Stimulated activated CD4-positive, alpha-beta T cell treated with anti-CD3 and anti-CD28 coated beads, Interleukin-4, amount 100 ng/mL, for 4 hours (primary cell): ENCODE measurements at places on chromosomes 12 and 14.

DNA sequence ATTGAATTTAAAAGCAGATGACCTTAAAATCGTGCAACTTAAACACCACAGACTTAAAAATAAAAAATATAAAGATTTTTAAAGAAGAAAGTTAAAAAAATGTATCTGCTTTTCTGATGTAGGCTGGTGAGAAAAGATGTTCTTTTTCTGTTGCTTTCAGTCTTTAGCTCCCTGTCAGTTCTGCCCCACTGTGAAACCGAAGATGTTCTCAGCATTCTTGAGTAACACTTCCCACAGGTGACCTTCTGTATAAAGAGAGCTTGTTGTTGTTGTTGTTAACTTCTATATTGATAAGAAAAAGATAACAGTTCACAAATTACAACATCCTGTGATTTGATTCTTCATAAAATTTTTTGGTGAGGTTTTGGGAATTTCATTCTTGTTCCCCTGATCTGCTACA lies 377.9 kb upstream of the RGS6 start:
- no peak for DNase-seq

GRCh38 chr12:25767606-25768005 lies 190.9 kb upstream of the RASSF8 start:
- no peak for DNase-seq

DNA sequence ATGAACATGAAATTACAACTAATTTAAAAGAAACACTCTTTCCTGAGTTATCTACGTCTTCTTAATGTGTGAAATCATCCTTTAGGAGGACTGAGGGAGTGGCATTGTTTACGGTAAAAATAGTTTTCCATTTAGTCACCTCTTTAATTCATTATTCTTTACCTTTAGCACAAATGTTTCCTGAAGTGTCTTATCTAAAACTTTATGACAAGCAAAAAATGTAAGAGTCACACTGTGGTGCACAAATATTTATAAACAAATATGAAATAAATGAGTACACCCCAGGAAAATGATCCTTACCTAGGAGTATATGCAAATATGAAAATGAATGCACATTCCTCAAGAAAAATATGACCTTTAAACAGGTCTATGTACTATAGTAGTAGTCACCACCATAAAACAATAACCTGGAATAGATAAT lies 104.6 kb downstream of the PTPRR start:
- no peak for DNase-seq

DNA sequence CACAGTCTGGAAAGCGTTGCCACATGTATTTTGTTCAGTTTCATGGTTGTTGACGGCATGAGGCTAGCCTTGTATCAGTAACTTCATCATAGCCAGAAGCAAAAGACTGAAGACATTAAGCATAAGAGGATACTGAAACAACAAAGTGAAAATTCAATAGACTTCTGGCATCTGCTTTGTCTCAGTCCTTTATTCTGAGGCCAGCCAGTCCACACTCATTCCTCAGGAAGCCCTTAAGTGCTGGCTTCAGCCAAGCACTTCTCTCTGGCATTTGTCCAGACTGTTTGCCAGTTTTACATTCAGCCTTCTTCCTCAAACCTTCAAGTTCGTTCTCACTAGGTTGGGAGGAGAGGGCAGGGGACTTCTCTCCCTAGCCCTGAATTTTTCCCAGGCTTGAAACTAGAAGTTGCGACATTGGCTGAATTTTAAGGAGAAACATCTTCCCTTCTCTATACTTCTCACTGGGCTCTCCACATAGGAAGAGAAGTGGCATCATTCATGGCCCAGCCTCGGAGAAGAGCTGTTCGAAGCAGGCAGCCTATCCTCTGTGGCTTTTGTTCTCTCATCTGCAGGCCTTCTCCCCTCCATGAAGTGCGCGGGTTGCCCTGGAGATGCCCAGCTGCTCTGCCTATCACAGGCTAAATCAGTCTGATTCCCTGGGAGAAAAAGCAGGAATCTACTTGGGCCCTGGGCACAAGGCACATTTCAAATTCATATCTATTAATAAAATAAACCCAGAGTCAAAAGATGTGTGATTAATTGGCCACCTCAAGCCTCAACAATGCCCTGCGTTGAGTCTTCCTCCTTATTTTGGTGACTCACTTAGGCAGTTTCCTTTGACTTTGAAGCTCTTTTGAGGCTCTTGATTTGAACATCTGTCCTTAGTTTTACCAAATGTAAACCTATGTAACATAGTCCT lies 130.9 kb upstream of the PLEKHA5 start:
- DNase-seq = no peak

- no peak for DNase-seq
Observed at GRCh38 chr14:62097824-62098223, 335.6 kb downstream of the SNAPC1 start.

GRCh38 chr12:64034901-64035576 lies 187.1 kb downstream of the KICS2 start:
- no peak for DNase-seq

- DNase-seq = no peak
Observed at GRCh38 chr12:63826006-63826585, 18.4 kb upstream of the SRGAP1 start.

GRCh38 chr12:23204933-23205778 lies 580.2 kb downstream of the ETNK1 start:
- DNase-seq = no peak

GRCh38 chr12:107735763-107736162 lies 25.2 kb downstream of the PRDM4 start:
- DNase-seq = no peak

DNA sequence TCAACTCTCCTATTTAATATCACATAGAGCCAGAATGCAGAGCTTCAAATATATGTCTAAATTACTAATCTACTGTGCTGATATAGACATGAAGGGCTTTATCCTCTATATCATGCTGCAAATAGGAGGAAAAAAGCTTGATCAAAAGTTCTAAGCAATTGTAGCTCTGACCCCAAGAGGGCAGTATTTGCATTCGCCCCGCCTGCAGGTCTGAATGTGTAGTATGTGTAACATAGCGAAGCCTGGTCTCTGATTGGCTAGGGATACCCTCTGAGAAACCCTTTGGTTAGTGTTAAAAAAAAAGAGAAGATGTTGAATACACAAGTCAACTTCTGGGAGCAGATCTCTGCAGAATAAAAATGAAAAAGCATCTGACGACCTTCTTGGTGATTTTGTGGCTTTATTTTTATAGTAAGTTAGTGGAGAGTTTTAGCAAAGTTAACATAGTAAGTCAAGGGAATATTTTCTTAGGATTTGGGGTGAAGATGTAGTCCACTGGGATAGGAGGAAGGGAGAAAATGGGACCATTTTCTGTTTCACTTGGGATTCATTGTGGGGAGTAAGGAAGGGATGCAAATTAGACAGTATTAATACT lies 151.6 kb upstream of the OR4E1 start:
- peak; percentile 28 for DNase-seq

GRCh38 chr14:72535485-72535884 lies 358.4 kb downstream of the DPF3 start:
- DNase-seq = no peak

- DNase-seq = no peak
Observed at GRCh38 chr14:84797326-84797725, 732.6 kb upstream of the FLRT2 start.

DNA sequence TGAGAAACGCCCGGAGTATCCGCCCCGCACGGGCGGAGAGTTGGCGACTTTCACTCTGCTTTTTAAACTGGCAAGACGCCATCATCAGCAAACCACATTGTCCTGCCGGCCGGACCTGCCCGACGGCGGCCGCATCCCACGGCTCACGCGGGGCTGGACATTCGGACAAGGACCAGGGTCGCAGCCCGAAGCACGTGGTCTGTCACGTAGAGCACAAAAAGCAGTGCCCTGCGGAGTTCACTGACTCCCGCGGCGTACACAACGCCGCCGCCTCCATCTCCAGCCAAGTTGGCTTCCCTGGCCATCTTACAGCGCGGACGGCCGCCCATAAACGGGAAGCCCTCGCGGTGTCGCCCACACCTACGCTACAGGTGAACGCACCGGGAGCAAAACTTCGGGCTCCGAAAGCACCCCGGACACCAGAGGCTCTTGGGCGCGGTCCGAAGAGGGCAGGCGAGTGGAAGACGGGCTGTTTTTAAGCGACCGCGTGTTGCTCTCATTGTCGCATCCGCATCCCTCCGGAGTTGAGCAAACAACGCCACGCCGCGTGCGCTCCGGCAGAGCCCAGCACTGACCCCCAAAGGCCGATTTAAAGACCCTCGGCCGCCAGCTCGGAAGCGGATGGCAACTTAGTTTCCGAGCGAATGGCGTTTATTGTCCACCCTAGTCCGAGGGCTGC lies 966 bp downstream of the SINHCAF start:
- peak; percentile 42 for DNase-seq

DNA sequence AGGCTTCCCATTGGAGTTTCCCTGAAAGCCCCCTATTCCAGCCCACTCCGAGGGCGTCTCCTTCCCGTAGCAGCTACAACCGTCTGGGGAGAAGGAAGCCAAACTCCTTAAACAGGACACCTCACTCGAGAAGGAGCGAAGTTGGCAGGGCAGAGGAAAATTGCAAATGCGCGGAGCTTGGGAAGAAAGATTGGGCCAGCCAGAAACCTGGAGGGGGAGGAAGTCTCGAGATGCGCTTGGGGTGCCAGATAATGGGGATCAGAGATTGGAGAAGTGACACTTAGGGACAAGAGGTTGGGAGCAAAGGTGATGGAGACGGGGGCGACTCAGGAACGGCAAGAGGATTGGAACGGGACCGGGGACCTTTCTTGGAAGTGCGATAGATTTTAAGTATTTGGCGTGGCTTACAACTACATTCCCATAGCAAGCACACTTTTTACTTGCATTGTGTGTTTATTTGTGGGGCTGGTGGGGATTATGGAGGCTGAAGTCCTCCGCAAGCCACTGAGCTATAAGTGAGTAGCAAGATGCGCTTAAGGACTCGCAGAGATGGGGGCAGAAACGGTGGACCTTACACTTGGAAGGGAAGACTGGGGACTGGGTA lies 926 bp downstream of the HRK start:
- DNase-seq = no peak

DNA sequence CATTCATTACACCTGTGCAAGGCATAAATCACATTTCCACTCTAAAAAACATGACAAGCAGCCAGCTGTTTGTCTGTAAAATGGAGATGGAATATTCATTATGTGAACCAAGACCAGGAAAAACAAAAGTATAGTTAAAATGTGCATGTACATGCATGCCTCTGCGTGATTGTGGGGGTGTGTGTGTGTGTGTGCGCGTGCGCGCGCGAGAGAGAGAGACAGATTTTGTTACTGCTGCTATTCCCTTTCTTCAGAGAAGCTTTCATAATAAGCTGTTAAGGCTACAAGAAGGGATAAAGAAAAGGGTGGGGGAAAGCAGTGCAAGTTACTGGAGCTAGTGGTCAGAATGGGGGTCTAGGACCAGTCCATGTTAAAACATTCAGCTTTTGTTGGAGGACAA lies 430.3 kb downstream of the NAV3 start:
- no peak for DNase-seq

- DNase-seq = no peak
Observed at GRCh38 chr14:60488175-60488574, 2.3 kb upstream of the C14orf39 start.

- no peak for DNase-seq
Observed at GRCh38 chr14:50762931-50763300, 68.0 kb downstream of the NIN start.
